Inflammatory macrophage (primary cell): ENCODE measurements at places on chromosomes 1 and 21.

DNA sequence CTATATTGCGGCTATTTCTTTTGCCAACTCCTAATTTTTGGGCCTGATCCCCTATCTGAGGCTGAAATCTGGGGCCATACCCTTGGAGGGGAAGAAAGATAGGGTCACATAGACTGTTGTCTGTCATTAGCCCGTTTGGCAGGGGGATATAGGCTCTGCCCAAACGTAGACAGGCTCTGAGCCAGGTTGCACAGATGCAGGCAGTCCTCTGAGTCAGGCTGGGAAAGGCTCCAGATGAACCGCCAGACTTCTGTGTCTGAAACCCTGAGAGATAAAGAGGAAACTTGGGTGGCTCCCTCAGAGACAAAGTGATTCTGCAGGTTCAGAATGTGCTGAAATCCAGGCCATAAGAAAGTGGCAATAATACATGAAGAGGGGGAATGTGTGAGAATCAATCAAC lies 4.0 kb upstream of the CAP1 start:
- DNase-seq = peak; percentile 45

GRCh38 chr1:178075333-178075732 lies 18.6 kb upstream of the RASAL2 start:
- no peak for DNase-seq

DNA sequence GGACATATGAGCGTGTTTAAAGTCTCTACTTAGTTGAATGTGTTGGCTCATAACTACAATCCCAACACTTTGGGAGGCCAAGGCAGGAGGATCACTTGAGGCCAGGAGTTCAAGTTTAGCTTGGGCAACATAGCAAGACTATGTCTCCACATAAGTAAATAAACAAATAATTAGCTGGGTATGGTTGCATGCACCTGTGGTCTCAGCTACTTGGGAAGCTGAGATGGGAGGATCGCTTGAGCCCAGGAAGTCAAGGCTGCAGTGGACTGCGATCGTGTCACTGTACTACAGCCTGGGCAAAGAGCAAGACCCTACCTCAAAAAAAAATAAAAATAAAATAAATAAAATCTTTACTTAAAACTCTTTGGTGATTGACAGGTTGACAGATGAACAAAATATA lies 13.0 kb upstream of the PDIK1L start:
- no peak for DNase-seq

- DNase-seq = no peak
Measured at GRCh38 chr1:110436635-110437034, 14.3 kb upstream of the PROK1 start.

DNA sequence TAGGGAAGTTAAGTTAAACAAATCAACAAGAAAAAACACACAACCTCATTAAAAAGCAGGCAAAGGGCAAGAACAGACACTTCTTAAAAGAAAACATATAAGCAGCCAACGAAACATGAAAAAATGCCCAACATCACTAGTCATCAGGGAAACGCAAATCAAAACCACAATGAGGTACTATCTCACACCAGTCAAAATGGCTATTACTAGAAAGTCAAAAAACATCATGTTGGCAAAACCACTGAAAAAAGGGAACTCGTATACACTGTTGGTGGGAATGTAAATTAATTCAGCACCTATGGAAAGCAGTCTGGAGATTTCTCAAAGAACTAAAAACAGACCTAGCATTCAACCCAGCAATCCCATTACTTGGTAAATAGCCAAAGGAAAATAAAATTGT lies 51.1 kb downstream of the HSF2BP start:
- DNase-seq = peak; percentile 57

DNA sequence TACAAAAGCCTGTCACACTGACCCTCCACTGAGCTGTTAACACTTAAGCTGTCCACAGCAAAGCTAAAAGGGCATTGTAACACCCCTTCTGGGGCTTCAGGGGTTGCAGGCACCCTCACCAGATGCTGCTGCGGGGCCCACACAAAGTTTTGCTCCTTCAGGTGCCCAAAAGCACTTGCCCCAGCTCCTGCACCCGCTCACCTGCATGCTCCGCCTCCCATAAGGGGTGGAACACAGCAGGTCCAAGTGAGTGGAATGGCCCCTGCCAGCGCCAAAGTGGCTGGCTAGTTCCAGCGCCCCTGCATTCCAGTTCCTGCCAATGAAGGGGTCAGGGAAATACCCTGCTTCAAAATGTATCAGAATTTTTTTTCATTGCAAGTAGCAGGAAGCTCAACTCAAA lies 7.3 kb upstream of the RBP7 start:
- DNase-seq = no peak

GRCh38 chr1:222828939-222829338 lies 14.1 kb downstream of the DISP1 start:
- DNase-seq = no peak

DNA sequence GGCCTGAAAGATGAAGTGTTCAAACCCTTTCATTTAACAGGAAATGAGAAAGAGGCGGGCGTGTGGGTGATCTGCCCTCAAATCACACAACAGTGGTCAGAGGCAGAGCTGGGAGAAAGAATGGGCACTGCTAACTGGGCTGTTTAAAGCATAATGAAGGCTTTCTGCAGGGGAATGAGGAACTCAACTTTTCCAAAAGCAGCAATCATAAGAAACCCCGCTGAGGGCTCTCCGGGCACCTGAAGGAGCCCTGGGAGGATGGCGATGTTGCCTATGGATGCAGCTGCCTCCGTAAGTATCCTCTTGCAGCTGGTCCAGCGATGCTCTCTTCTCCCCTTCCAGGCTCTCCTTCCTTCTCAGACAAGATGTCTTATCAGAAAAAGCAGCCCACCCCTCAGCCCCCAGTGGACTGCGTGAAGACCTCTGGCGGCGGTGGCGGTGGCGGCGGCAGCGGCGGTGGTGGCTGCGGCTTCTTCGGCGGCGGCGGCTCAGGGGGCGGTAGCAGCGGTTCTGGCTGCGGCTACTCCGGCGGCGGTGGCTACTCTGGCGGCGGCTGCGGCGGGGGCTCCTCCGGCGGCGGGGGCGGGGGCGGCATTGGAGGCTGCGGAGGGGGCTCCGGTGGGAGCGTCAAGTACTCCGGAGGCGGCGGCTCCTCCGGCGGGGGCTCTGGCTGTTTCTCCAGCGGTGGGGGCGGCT lies 1.2 kb downstream of the LORICRIN start:
- DNase-seq = peak; percentile 48

DNA sequence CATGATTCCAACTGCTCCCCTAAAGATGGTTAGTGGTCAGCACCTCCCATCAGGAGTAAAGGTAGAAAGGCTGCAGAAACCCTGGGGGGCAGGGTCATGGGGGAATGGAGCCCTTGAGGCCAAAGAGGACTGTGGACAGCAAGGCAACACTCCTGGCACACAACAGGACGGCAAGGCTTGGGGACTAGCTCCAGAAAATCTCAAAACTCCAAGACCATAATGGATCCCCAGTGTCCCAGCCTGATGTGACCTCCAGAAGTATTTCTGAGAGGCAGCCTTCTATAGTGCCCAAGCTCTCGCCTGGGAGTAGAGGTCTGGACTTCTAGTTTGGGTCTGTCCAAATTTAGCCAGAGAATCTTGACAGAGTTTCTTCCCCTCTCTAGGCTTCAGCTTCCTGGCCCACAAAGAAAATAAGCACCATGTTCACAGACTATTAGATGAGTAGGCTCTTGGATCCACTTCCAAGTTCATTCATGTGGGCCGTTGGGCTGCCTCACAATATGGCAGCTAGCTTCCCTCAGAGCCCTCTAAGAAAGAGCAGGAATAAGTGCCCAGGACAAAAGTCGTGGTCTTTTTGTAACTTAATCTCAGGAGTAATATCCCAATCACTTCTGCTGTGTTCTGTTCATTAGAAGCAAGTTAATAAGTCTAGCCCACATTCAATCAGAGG lies 6.9 kb downstream of the CD2 start:
- DNase-seq = no peak

- no peak for DNase-seq
Measured at GRCh38 chr21:17334484-17334883, 178.4 kb upstream of the CXADR start.

DNA sequence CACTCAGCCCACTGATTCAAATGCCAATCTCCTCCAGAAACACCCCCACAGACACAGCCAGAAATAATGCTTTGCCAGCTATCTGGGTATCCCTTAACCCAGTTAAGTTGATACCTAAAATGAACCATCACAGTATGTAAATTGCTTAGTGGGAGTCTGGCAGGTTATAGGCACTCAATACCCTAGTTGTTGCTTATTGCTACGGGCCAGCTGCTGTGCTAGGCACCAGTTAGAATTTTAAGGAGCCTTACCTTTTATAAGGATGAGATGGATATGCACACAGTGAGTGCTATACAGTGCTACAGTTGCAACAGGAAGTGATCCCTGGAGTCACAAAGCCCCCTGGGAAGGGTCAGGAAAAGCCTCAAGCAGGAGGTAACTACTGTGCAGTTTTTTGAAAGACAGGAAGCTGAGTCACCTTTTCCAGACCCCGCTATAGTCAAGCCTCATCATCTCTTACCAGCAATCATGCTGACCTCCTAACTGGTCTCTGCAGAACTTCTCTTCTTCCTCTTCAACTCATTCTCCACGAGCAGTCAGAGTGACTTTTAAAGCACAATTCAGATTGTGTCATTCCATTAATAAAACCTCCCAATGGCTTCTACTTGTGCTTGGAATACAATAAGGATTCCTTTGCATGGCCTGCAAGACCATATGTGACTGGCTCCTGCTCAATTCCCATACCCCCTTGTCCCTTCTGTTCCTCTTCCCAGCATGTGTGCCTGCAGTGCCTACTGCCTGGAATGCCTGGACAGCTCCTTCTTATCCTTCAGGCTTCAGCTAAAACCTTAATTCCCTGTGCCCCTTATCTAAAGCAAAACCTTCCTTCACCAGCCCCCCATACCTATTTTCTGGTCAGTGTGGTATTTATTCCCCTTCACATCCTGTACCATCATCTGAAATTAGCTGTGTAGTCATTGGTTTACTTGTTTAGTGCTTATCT lies 10.4 kb upstream of the TLR5 start:
- no peak for DNase-seq

DNA sequence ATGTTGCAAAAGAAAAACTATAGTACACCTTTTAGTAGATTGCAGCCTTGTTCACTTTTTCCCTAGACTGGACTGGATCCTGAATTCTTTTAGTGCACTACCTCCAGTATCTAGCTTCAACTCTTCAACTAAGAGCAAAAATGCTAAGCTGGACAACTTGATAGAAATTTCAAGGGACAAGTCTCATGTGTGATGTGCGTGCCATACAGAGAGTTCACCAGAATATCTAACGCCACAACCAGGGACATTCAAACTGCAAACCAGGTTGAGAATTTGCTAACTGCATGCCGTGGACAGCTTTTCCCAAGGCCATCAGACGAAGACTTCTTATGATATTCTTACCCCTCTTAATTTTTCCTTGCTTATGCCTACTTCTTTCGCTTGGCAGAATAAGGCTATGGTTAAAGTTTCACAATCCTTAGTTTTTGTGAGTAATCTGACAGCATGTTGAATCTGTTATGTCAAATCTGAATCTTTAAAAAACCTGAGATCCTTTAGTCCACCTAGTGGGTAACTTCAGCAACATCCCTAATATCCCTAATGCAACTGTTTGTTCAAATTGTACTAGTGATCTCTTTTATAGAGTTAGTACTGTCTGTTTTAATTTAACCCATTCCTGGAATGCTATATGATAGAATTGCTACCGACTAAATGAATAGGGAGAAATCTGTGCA lies 66.4 kb downstream of the DDAH1 start:
- peak; percentile 3 for DNase-seq

- DNase-seq = no peak
Measured at GRCh38 chr1:223775054-223775453, 62.7 kb downstream of the CAPN2 start.

- no peak for DNase-seq
Measured at GRCh38 chr1:229344937-229345684, 2.3 kb upstream of the CCSAP start.

DNA sequence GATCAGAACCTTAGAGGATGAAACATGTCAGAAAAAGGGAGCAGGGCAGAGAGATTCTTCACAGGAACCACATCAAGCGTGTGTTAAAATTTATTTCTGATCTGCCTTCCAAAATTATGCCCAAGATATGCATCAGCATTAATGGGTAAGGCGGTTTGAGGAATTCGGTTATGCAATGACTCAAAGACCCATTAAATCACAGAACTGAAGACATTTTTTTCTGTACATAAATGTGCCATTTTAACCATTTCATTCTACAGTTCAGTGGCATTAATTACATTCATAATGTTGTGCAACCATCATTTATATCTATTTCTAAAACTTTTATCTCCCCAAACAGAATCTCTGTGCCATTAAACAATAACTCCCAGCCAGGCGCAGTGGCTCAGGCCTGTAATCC lies 43.4 kb downstream of the CNST start:
- DNase-seq = no peak

GRCh38 chr1:54814126-54814498 lies 13.0 kb upstream of the TTC22 start:
- no peak for DNase-seq

DNA sequence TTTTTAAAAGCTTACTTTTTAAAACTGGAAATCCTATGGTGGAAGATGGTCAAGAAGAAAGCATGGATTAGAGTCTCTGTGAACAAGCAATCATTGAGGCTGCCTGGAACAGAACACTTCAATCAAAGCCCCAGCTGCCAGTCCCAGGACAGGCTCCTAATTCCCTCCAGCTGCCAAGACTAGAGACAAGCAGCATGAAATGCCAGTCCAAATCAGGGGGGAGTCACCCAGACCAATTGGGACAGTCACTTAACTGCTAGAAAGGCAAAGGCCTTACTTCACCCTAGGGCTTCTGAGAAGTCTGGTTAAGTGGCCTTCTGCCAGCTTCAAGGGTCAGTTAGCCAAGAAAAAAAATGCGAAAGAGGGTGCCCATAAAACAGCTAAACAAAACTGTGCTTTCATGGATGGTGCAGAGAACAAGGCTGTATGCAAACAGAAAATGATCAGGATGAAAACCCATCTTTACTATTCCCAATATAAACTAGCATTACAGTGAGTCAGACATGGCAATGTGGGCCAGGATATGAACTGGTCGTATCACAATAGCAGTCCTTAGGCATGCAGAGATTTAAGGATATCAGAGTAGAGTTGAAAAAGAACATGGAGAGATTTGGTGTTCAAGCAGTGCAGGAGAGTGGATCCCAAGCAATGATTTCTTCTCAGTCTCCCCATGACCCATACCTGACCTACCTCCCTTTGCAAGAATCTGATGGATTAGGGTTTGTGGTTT lies 31.0 kb upstream of the MAN1A2 start:
- DNase-seq = no peak

- peak; percentile 43 for DNase-seq
Measured at GRCh38 chr1:15224974-15225373, 22.0 kb upstream of the FHAD1 start.

GRCh38 chr1:24162201-24162600 lies 19.3 kb upstream of the IL22RA1 start:
- DNase-seq = peak; percentile 12

GRCh38 chr1:166031932-166032571 lies 134.7 kb downstream of the FAM78B start:
- no peak for DNase-seq

- DNase-seq = no peak
Measured at GRCh38 chr1:244496186-244496585, 35.1 kb downstream of the CATSPERE start.

DNA sequence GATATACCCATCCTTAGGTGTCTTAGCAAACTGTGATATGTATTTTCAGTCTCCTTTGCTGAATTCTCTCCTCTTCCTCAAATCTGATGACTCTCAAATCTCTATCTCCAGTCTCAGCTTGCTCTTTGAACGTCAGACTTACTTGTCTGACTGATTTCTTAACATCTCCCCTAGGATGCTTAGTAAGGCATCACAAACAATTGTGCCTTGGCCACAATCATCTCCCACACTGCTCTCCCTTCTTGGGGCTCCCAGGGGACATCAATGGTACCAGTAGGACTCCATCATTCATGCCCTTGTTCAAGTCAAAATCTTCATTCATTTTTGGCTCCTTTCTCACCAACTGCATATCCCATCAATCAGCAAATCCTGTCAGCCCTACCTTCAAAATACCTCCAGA lies 42.0 kb downstream of the GNG12 start:
- no peak for DNase-seq
